Glutamatergic neuron (in vitro differentiated cells): ENCODE measurements at places on chromosomes 12 and 14. TPM values are rescaled to one million over a fixed set of nuclear protein-coding genes. Genes with fewer than 3 reads are reported as not detected.

The CD27 gene
- total RNA-seq = not detected

The PROX2 gene
- not detected for total RNA-seq

The DHRS2 gene
- 0.42 TPM for total RNA-seq

The NYNRIN gene
- total RNA-seq = 33.5 TPM

The RERGL gene
- 0.44 TPM for total RNA-seq
